ENCODE measurements at places on chromosomes 3 and 15.

DNA sequence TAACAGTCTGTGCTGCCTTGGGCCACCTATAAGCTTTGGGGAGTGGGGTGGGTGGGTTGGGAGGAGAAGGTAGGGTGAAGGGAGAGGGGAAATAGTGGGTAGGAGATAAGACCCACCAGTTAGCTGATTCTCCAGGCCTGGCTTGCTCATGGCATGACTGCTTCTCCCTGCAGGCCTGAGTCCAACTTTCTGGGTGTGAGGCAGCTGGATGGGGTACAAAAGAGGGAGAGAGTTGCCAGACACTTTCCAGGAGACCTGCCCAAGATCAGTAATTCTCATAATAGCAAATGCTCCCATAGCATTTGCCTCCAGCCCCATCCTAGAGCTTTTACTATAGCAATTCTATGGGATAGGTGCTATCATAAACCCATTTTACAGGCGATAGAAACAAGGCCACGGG, 7.7 kb downstream of the CGNL1 start:
- DNase-seq, result no peak

- no peak for DNase-seq
Observed at GRCh38 chr3:22795917-22796316, 407.2 kb upstream of the UBE2E2 start.

DNA sequence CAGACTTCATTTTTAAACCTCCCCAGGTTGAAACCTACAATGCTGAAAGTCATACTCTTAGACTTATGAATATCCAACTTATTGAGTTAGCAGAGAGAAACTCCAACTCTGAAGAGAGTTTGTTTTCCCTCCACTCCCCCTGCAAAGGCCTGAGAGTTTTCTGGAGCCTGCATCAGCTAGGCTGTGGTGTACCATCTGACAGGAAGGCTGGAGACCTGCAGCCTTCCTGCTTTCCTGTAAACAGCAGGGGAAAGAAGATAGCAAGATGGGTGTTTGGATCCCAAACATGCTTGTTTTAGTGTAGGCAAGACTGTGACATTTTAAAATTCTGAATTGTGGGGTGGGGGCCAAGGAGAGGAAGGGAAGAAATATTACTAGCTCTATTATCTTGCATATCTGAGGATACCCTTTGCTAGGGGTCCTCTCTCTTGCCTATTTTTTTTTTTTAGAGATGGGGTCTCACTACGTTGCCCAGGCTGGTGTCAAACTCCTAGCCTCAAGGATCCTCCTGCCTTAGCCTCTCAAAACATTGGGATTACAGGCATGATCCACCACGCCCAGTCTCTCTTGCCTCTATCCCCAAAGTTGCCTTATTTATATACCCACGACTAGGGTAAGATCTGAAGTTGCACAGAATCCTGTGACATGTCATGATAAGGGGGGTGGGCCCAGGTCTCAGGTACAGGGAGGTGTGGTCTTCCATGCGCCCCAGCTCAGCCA, 51.0 kb upstream of the USP3 start:
- no peak for DNase-seq

DNA sequence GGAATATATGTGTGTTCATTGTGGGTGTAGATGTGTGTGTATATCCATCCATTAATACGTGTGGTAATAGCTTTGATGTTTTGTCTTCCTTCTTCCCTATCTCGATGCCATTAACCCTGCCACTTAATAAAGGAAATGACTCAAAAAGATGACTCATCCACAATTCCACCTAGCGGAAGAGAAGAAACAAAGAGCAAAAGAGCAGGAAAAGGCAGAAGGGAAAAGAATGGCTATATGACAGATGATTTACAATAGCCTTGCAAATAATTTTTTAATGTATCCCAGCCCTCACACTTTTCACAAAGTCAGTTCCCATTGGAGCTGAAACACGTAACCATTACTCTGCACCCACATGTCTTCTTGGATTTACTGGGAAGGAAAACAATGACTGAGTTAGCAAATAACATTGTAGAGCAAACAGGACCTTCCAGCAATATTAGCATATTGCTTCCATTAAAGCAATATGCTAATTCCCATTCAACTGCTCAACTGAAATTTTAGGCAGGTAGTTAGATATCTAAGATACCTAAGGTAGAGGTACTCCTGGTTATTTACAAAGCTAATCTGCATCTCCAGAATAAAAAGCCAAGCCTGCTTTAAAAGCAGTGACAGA, 197.2 kb downstream of the KCNAB1 start:
- no peak for DNase-seq

- no peak for DNase-seq
Observed at GRCh38 chr3:39521456-39521855, 54.0 kb downstream of the MOBP start.

DNA sequence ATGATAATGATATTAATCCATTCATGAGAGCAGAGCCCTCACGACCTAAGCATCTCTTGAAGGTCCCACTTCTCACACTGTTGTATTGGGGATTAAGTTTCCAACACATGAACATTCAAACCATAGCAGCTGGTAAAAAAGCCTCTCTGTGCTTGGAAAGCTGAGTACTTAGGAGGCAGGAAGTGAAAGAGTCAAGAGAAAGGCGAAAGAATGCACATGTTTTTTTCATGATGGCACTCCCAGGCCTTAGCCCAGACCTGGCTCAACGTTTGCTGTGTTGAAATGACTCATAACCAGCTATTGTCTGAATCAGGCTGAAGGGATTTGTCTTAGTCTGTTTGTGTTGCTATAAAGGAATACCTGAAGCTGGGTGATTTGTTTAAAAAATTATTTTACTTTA, 84.4 kb upstream of the RGMA start:
- no peak for DNase-seq

DNA sequence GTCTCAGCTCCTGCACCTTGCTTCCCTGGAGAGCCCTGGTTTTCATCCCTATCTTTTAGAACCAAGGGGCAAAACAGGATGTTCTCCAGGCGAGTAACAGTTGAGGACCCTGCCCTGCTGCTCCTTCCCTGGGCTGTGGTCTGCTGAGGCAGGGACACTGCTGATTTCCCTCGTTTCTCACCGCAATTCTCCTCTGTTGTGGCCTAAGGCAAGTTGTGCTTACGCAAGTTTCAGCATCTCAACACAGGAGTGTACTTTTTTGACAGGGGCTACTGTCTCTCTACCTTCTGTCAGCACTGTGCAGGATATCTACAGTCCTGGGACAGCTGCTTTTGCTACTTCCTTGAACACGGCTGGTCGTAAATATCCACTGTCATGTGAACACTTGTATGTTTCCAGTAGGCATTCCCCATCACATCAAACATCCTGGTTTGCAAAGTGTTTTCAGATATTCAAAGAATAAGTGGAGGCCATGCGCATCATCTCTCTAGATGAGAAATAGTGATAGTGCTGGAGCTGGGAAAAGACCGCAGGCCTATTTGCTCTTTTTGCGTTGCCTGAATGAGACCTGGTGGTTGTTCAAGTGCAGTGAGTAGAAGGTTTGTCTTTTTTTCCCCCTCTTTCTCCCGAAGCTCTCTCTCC, 110.1 kb upstream of the PLXNA1 start:
- no peak for DNase-seq

DNA sequence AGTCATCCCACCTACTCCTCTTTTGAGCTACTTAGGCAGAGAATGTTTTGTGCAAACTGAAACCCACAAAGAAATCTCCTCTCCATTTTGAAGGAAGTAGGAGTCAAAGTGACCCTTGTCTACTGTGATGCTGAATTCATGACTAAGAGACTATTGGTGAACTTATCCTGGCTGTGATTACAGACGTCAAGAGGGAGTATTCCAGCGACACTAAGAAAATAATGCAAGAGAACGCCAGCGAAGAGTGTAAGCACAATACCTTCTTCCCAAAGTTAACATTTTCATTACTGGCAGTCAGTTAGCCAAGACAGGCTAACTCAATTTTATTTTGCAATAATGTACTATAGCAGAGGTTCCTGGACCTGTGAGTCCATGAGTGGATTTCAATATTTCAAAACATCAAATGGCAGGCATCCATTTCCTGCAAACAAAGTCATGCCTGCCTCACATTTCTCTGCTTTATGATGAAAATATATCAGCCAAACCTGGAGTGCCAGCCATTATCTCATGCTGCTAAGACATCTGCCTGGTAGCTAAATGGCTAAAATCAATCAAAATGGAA, 59.0 kb downstream of the CTNNB1 start:
- DNase-seq, result no peak

- DNase-seq, result no peak
Observed at GRCh38 chr3:45640091-45640507, 45.5 kb downstream of the LIMD1 start.

DNA sequence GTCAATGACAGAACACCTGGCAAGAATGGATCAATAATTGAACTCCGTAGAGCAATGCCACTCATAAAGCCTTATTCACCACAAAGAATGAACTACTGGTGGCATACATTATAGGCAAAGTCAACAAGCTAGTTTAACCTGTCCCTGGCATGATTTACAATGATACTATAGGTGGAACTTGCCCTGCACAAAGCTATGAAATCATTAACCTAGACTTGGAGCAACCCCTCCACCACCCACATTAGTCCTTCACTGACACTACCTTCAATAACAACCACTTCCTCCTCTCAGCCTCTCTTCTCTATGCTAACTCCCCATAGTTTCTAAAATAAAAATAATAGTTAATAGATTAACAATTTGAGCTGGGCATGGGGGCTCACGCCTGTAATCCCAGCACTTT, 54.4 kb downstream of the ACAP2 start:
- DNase-seq, result no peak

DNA sequence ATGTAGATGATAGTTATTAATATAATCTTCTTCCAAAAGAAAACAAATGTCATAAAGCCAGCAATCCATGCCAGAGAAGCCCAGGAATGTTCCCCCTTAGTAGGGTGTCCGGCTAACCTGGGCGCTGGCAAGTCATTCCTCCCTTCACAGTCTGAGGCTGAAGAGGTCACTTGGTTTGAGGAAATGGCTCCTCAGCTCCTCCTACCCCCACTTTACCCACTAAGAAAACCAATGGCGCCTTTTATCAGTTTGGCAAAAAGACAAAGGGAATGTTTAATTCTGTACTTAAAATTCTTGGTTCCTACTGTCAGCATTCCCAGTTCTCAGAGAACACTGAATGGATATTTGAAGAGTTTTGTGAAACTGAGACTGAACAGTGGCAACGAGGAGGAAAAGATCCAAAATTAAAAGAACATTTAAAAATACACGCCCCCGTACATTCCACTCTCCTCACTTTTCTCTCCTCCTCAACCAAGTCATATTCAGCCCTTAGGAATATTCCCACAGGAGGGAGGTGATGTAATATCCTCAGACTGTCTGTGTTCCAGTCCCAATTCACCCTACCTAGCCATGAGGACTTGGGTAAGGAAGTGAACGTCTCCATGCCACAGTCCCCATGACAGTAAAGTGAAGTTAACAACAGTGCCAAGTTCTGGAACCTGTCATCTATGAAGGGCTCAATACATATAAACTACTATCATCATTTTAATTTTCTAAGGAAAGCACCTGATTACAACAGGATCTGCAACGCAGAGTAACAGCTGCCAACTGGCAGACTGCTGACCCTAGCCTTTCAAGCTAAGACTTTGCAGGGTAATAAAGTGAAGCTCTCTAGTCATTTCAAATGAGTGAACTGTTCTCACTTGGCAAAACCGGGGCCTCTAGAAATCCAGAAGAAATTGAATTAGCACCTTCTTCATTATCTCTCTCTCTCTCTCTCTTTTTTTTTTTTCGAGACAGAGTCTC, 234.5 kb upstream of the ICE2 start:
- no peak for DNase-seq

DNA sequence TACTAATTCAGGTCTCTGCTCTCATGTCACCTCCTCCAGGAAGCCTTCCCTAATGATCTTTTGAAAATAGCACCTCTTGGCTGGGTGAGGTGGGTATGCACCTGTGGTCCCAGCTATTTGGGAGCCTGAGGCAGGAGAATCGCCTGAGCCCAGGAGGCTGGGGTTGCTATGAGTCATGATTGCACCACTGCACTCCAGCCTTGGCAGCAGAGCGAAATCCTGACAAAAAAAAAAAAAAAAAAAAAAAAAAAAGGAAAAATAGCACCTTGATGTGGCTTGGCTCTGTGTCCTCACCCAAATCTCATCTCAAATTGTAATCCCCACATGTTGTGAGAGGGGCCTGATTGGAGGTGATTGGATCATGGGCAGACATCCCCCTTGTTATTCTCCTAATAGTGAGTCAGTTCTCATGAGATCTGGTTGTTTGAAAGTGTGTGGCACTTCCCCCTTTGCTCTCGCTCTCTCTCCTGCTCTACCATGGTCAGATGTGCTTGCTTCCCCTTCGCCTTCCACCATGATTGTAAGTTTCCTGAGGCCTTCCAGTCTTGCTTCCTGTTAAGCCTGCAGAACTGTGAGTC, 11.2 kb upstream of the RNU6-1 start:
- DNase-seq, result no peak

DNA sequence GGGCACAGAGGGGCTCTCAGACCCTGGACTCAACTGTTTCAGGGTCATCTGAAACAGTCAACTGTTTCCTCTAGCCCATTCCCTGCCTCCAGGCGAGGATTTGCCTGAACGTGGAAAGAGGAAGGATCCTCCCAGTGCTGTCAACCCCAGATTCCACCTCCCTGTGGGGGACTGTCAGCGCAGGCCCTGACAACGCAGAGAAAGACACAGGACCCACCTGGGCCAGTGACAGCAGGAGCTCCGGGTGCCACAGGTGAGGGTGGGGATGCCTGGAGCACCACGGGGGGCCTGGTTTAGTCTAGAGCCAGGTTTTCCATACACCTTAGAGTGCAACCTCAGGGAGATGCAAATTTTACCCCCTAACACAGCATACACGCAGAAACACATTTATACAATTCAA, 19.5 kb upstream of the LAMP3 start:
- DNase-seq, result no peak

- DNase-seq, result peak; percentile 59
Observed at GRCh38 chr3:13484851-13485590, 4.9 kb downstream of the HDAC11 start.

DNA sequence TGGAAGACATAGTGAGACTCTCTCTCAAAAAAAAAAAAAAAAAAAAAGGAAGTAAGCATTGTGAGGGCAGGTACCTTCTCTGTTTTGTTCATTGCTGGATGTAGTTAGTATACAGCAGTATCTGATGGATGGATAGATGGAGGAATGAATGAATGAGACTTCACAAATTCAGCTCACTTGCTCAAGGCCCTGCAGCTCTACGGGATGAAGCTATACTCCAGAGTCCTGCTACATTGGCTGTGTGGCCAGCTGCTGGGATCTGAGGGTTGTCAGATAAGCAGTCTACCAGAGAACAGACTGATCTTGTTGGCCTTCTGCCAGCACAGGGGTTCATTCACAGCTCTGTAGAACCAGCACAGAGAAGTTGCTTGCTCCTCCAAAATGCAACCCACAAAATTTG, 35.0 kb downstream of the MLH1 start:
- DNase-seq, result no peak

DNA sequence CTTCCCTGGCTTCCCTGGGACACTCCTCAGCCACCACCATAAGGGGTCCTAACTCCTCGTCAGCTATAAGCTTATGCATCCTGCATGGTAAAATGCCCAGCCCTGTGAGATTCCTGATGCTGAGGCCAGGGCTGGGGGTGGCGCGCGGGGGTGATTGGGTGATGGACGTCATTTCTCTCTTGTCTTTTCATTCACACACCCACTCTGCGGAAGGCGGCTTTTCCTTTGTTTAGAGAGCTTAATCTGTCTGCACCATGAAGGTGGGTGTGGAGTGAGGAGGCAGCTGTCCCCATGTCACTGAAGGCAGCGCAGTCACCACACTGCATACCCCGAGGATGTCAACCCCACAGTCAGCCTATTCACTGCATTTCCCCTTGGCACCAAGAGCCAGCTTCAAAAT, 110.0 kb upstream of the NSMCE3 start:
- DNase-seq, result no peak
